ENCODE measurements at places on chromosomes 13 and 19. TPM values are rescaled to one million over a fixed set of nuclear protein-coding genes. Genes with fewer than 3 reads are reported as not detected.

- DNase-seq, result no peak
These were observed 1156.5 kb downstream of the OLFM4 start for GRCh38 chr13:54185101-54185500.

DNA sequence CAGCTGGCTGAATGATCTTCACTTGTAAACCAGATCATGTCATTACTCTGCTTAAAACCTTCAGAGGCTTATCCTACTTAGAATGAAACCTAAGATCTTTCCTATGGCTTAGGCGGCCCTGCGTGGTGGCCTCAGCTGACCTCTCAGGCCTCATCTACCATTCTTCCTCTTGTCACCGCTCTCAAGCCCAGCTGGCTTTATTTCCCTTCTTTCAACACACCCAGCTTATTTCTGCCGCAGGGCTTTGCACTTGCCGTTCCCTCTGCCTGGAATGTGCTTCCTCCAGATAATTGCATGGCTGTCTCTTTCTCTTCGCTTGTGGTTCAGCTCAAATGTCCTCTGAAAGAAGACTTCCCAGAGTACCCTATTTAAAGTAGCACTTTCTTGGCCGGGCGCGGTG lies 3.6 kb upstream of the ASF1B start:
- peak; percentile 72 for DNase-seq

GRCh38 chr19:35076657-35077056 lies 35.1 kb downstream of the HPN start:
- no peak for DNase-seq

DNA sequence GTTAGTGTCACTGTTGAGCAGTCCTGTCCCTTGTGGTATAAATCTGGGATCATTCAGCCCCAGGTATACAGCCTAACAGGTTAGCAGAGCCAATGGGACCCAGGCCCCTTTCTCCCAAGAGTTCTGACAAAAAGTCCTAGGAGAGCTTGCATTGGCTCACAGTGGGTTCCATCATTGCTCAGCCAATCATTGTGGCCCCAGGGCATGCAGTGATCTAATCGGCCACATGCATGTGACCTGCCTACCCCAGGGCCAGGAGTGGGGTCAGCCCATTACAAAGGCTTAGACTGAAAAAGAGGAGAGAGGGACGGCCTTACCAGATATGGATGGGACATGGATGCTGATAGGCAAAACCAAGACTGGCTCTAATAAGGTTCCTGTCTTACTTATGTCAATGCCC lies 41.1 kb downstream of the SPTBN4 start:
- DNase-seq, result no peak

DNA sequence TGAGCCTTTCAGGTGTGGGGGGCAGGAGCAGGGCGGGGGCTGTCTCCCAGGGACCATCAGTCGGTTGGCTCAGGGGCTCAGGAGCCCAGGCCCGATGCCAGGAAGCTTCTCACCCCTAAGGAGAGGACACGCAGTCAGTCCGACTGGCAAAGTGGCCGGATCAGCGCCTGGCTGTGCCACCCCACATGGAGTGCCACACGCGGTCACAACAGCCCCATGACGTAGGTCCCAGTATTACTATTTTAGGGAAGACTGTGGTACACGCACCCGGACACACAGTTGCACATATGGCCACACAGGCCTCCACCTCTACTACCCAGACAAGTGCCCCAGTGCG lies 29.3 kb upstream of the GRTP1 start:
- no peak for DNase-seq

GRIN2D gene
- 0.54 TPM for total RNA-seq

- DNase-seq, result no peak
These were observed 1.8 kb upstream of the SHD start for GRCh38 chr19:4277191-4277696.

GRCh38 chr13:50123515-50123861 lies 108.2 kb downstream of the KCNRG start:
- DNase-seq, result no peak

GRCh38 chr19:1311543-1312091 lies 25.9 kb downstream of the EFNA2 start:
- DNase-seq, result no peak

DNA sequence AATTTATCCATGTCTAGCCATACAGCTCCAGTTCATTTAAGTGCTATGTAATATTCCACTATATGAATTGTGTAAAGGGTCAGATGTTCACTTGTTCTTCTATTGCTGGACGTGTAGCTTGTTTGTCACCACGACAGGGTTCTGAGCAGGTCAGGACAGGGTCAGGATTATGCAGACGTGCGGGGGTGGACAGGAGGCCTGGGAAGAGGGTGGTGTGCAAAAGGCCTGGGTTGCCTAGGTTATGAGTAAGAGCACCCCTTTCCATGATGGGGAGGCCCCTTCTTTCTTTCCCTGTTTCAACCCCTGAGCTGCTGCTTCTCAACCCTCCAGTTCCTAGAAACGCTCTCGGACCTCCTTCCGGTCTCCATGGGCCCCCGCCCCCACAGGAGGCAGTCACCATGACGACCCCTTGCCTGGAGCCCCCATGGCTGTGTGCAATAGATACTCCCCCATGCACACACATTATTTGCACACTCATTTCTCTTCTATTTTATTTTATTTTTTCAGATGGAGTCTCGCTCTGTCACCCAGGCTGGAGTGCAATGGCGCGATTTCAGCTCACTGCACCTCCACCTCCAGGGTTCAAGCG lies 2.0 kb downstream of the EXOC3L2 start:
- no peak for DNase-seq

GRCh38 chr13:62706048-62706447 lies 1290.4 kb upstream of the PCDH20 start:
- DNase-seq, result no peak

FSD1 gene
- not detected for total RNA-seq

SLC8A2 gene
- total RNA-seq, result 0.11 TPM

DNA sequence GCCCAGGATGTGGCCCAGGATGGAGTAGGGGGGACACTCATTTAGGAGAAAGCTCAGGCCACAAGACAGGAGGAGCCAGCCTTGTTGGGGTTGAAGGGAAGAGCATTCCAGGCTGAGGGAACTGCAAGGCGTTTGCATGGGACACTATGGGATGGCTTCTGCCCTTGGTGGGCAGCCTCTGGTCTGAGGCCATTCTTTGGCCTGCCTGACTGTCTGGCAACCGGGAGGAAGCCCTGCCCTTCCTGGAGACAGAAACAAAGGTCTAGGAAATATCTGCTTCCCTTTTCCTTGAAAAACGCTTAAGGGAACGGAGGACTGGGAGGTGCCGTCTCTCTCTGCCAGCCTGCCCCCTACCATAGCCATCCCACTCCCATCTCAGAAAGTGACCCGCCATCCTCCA lies 2.8 kb upstream of the ICAM1 start:
- no peak for DNase-seq

- no peak for DNase-seq
These were observed 158.4 kb downstream of the RNF17 start for GRCh38 chr13:24922387-24922744.

DNA sequence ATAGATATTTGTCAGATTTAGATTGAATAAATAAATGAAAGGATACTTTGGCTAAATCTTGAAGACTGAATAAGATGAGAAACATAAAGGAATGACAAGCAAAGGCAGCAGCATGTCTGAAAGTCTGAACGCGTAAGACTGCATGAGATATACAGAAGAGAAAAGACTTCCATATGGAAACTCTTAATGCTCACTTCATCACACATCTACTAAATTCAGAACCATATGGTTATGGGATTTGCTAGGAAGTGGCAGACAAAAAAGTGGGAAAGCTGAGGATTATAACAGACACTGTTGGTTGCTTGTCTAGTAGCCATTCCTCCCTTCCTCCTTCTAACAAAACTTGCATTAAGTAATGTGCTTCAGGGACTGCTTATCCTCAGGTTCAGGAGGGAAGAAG lies 446.7 kb downstream of the KCTD12 start:
- no peak for DNase-seq

- no peak for DNase-seq
These were observed 32.3 kb upstream of the GJB6 start for GRCh38 chr13:20264271-20265018.

- no peak for DNase-seq
These were observed 12.3 kb downstream of the CLDN10 start for GRCh38 chr13:95564733-95565291.

DNA sequence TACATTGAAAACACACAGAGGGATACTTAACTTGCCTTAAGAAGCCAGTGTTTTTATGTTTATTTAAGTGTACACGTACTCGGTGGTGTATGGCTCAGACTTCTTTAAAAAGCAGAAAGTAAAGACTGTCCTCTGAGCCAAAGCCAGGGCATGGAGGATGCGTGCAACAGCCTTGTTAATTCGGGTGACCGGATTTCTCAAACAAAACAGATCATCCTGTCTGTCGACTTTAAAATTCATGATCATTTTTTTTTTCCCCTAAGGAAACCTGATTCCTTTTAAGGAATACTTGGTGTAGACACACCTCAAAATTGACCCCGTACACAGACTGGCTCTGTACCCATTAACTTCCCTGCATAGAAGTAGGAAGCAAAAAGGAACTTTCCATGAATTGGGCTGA lies 124.7 kb upstream of the RNF113B start:
- no peak for DNase-seq

- DNase-seq, result no peak
These were observed 19.3 kb upstream of the GATAD2A start for GRCh38 chr19:19385896-19386869.

- DNase-seq, result peak; percentile 64
These were observed 108.6 kb upstream of the DOCK9 start for GRCh38 chr13:99086267-99087097.

DNA sequence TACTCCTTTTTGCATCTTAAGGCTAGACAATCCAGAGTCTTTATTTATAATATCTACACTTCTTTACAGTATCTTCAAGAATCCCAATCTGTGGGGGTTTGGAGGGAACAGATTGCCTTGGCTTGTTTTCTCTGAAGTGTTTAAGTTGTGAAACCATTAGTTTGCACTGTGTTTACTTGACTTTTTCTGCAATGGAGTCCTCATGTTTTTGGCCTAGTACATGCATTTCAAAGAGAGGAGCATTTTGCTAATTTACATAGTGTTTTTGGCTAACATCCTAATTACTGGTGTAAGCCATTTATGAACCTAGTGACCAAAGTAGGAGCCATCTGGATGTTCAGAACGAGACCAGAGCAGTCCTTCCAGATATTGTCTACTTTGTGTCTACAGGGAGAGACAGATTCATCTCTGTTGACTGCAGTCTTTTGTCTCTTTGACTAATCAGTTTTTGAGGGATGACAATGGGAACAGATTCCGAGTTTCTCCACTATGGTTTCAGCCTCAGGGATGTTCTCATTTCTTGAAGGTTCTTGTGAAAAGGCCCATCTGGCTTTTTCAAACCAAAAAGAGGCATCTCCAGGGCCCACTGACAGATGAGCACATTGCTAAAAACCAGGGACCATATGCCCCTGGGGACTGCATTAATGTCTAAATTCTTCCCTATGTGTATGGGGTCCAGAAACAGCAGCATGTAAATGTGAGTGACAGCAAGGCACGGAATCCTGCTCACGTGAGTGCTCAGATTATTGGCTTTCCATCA lies 53.4 kb downstream of the ING1 start:
- no peak for DNase-seq

GRCh38 chr13:105952973-105953290 lies 582.5 kb downstream of the EFNB2 start:
- no peak for DNase-seq

DNA sequence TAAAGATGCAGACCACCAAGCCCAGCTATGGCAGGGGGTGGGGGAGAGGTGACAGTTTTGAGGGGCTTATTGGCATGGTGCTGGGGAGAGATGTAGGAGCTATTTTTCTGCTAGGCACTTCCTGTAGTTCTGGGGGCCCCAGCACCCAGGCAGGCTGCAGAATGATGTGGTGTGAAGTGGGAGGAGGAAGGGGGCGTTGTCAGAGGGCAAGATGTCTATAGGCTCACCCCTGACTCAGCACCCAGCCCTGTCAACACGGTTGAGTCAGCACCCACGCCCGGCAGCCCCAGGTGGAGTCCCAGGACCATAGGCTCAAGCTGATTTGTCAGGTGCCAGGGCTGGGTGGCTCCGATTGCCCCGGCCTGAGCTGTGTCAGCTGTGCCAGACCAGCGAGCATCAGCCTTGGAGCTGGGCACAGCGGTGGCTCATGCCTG lies 5.8 kb downstream of the KLF2 start:
- DNase-seq, result peak; percentile 79

GRCh38 chr13:91722267-91722884 lies 324.0 kb downstream of the GPC5 start:
- no peak for DNase-seq

COL4A2 gene
- total RNA-seq, result 91.2 TPM

DNA sequence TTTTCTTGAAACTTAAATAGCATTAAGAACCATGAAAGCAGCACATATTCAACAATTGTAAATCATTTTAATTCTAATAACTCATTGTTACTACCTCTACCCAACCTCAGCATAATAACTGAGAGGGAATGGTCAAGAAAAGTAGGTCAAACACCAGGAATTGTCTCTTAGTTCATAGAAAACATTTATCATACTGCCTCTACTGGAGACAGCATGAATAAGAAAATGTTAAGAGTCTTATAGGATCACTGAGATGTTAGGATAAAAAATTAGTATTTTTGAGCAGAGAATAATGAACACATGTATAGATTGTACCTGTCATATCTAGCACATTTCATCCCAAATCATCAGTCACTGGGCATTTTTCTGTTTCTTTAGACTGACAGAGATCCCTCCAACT lies 515.3 kb downstream of the PCDH9 start:
- no peak for DNase-seq

ZNF441 gene
- 3.8 TPM for total RNA-seq

GRCh38 chr13:43222086-43222485 lies 198.7 kb downstream of the DNAJC15 start:
- DNase-seq, result no peak

WDR87 gene
- not detected for total RNA-seq

GRCh38 chr13:25529425-25529824 lies 157.7 kb downstream of the ATP8A2 start:
- no peak for DNase-seq

DNA sequence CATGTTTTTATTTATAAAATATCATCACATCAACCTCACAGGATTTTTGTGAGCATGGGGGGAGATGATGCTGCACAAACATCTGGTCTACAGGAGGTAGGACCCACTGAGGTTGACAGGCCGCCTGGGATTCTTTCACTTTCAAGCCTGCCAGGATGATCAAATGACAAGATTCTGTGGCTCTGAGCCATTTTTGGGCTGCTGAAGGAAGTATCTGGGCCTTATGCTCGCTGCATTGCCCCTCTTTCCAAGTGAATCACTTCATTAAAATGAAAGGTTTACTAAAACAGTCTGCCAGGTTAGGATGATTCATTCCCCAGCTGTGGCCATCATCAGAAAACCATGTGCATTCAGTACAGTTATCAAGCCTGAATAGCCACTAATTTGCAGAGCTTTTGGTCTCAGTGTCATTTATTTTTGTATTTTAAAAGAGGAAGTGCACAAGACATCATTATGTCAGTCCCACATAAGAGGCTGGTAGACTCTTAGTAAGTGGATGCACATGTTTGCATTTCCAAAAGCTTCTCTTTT lies 34.4 kb downstream of the STARD13 start:
- DNase-seq, result no peak

PTH2 gene
- not detected for total RNA-seq

GRCh38 chr13:30338331-30338851 lies 31.0 kb upstream of the KATNAL1 start:
- no peak for DNase-seq

All from Right ventricle myocardium superior (tissue), 1 donor.